ENCODE measurements at places on chromosomes 7 and 10. TPM values are rescaled to one million over a fixed set of nuclear protein-coding genes. Genes with fewer than 3 reads are reported as not detected.

DNA sequence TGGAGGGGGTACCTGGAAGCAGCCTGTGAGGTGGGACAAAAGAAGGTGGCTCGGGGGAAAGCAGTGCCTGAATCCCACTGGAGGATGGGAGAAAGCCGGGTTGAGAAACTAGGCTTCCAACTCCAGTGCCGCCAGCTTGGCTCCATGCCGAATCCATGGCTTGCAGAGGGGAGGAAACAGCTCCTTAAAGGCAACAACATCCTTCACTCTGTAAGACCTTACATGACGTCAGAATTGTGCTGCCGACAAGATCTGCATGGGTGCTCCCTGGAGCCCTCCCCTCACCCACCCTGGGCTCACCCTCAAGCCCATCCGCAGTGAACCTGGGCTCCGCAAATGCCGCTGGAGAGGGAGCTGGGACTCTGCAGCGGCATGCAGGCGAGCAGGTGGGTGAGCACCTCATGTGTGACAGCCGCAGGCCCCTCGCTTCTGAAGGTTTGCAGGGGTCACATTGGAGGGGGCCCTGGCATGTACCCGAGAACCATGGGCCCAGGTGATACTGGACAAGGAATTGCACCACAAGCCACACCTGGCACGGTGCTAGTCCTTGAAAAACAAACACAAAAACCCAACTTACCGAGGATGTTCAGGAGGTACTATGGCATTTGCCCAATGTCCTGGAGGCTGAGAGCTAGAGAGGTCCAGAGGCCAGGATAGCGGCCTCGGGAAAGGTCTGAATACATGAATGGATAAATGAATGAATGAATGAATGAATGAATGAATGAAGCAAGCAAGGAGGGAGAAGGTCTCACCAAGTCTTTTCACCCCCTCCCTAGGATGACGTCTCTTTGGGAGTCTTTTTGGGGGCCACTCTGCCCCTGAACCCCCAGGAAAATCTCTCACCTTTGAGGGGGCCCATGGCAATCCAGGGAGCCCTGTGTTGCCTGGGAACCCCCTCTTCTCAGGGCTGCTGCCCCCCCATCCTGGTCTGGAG is 238.6 kb upstream of the SHH start:
- no peak for ATAC-seq
- no peaks in the 10 kb centered on the region for H3K4me1 ChIP-seq
- H3K27ac ChIP-seq = no peak overlapping the region
- no peaks in the 10 kb centered on the region for H3K36me3 ChIP-seq

GRCh38 chr10:119061352-119061751 is 19.3 kb downstream of the EIF3A start:
- no peak overlapping the region for H3K4me3 ChIP-seq
- no peak overlapping the region for H3K27ac ChIP-seq
- no peaks in the 10 kb centered on the region for H3K4me1 ChIP-seq
- H3K36me3 ChIP-seq = peaks cover 34% of the 10 kb centered on the region
- no peaks in the 10 kb centered on the region for H3K27me3 ChIP-seq
- no peak for ATAC-seq

The SLC29A4 gene
- 2.2 TPM for total RNA-seq

DNA sequence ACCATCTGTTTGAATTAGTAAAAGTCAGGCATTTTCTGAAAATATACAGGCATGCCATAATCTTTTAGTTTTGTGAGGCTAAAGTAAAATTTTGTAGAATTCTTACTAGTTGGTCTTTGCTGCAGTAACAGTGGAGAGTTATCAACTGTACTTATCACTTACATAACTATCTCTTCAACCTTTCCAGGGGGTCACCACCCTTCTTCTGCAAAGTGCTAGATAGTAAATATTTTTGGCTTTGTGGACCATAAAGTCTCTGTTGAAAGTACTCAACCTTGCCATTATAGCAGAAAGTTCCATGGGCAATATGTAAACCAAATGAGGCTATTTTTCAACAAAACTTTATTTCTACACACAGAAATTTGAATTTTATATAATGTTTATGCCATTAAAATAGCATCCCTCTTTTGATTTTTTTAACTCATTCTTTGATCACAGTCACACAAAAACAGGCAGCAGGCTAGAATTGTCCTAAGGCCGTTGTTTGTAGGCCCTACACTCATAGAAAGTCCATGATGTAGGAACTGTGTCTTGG is 59.5 kb upstream of the KLF6 start:
- H3K4me1 ChIP-seq = no peaks in the 10 kb centered on the region
- H3K27me3 ChIP-seq = no peaks in the 10 kb centered on the region
- no peak overlapping the region for H3K4me3 ChIP-seq
- no peaks in the 10 kb centered on the region for H3K36me3 ChIP-seq

- H3K27me3 ChIP-seq = no peaks in the 10 kb centered on the region
- peaks cover 68% of the 10 kb centered on the region for H3K36me3 ChIP-seq
- H3K4me1 ChIP-seq = peaks cover 19% of the 10 kb centered on the region
- H3K27ac ChIP-seq = peak overlapping the region; percentile 12
These were observed 7.1 kb downstream of the VIM start for GRCh38 chr10:17235136-17235535.

The HOXA4 gene
- total RNA-seq = 8.6 TPM

DNA sequence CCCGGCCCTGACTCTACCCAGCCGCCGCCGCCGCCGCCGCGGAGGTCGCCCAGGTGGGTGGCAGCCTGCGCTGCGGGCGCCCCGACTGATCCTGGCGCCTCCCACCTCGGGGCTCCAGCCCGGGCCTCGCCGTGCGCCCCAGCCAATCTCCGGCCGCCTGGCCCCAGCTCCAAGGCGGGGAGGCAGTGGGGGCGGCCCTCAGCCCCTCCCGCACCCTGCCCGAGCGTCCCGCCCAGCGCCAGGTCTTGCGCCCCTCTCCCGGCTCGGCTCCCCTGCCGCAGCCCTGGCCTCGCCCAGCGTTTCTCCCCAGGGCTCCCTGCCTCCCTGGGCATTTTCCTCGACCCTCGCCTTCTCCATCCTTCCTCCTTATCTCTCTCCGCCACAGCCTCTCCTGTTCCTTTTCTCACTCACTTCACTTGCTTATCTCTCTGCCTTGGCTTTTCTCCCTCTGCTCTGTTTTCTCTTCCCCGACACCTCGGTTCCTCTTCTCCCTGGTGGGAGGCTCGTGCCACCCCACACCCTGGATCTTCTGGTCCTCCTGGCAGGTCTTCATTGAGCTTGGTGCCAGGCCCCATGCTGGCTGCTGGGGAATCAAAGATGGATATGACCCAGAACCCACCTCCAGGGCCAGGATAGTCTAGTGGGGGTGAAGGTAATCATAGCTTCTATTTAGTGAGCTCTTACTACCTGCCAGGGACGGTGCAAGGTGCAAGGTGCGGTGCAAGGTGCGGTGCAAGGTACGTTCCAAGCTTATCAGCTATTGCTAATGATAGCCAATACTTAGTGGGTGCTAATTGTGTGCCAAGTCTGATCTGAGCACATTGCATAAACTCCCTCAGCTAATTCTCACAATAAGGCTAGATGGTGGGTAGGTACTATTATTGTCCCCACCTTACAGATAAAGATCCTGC is at the start of gene SFRP5:
TSS of gene SFRP5 (minus strand) at position 87 of the 911 bp plus-strand sequence. CDS start 166 bp downstream, outside the sequence.
- peaks cover 71% of the 10 kb centered on the region for H3K27me3 ChIP-seq
- H3K36me3 ChIP-seq = no peaks in the 10 kb centered on the region
- H3K4me3 ChIP-seq = no peak within 1 kb of the TSS
- ATAC-seq = no peak
- H3K4me1 ChIP-seq = no peaks in the 10 kb centered on the region

Data from gastroesophageal sphincter (tissue), 4 donors.